ENCODE measurements at places on chromosomes 2 and 18. TPM values are rescaled to one million over a fixed set of nuclear protein-coding genes. Genes with fewer than 3 reads are reported as not detected.

CNGA3 gene
- under 0.01 TPM for total RNA-seq

MTCL1 gene
- 56.0 TPM for total RNA-seq

ZC3H6 gene
- 6.6 TPM for total RNA-seq

MALL gene
- 3.1 TPM for total RNA-seq

C2orf66 gene
- 0.26 TPM for total RNA-seq

EVX2 gene
- not detected for total RNA-seq

UGT1A3 gene
- not detected for total RNA-seq

ZNF521 gene
- 23.6 TPM for total RNA-seq

SAG gene
- total RNA-seq: not detected

TXNDC2 gene
- total RNA-seq: not detected

NGEF gene
- under 0.01 TPM for total RNA-seq

ACMSD gene
- not detected for total RNA-seq

ARHGAP15 gene
- not detected for total RNA-seq

MPP4 gene
- total RNA-seq: 0.26 TPM

KIF5C gene
- total RNA-seq: 0.17 TPM

FOXD4L1 gene
- 0.17 TPM for total RNA-seq

SCG2 gene
- 0.66 TPM for total RNA-seq

QPCT gene
- total RNA-seq: 3.9 TPM

MYL12A gene
- 826 TPM for total RNA-seq

TDRD15 gene
- total RNA-seq: not detected

ACTR2 gene
- 67.3 TPM for total RNA-seq

RAB17 gene
- total RNA-seq: 0.26 TPM

WDR33 gene
- total RNA-seq: 20.8 TPM

DSEL gene
- total RNA-seq: 157 TPM

ALPG gene
- total RNA-seq: not detected

ZSWIM2 gene
- under 0.01 TPM for total RNA-seq

REEP1 gene
- total RNA-seq: not detected

PPP1R7 gene
- 53.7 TPM for total RNA-seq

SLC11A1 gene
- 0.17 TPM for total RNA-seq

HOXD4 gene
- total RNA-seq: not detected

GDF7 gene
- 0.33 TPM for total RNA-seq

POLR1A gene
- 9.2 TPM for total RNA-seq

GCG gene
- not detected for total RNA-seq

CPS1 gene
- total RNA-seq: 25.7 TPM

FBXO48 gene
- 0.26 TPM for total RNA-seq

LHCGR gene
- total RNA-seq: not detected

GAD1 gene
- 0.26 TPM for total RNA-seq

GAL3ST2 gene
- total RNA-seq: not detected

CFC1 gene
- total RNA-seq: not detected

NTSR2 gene
- total RNA-seq: under 0.01 TPM

DGKD gene
- 9.9 TPM for total RNA-seq

RTKN gene
- total RNA-seq: 11.8 TPM

SOX11 gene
- 2.1 TPM for total RNA-seq

GREB1 gene
- 0.51 TPM for total RNA-seq

SH3RF3 gene
- total RNA-seq: 10.1 TPM

ABCA12 gene
- under 0.01 TPM for total RNA-seq

SUCLG1 gene
- total RNA-seq: 71.1 TPM

REG1B gene
- not detected for total RNA-seq

RGPD4 gene
- total RNA-seq: not detected

STAT4 gene
- total RNA-seq: 0.51 TPM

PROC gene
- total RNA-seq: not detected

ANO7 gene
- total RNA-seq: 0.50 TPM

FAM161A gene
- total RNA-seq: 2.6 TPM

MALT1 gene
- 18.0 TPM for total RNA-seq

CDC42EP3 gene
- total RNA-seq: 5.6 TPM

Measured in fibroblast of lung (primary cell).